ENCODE measurements at places on chromosomes 6 and 20. TPM values are rescaled to one million over a fixed set of nuclear protein-coding genes. Genes with fewer than 3 reads are reported as not detected.

The ESR1 gene
- total RNA-seq, result not detected

The SLC17A1 gene
- not detected for total RNA-seq

The ASIP gene
- total RNA-seq, result not detected

The TRIM10 gene
- total RNA-seq, result not detected

GRCh38 chr6:38012573-38012972 lies 193.0 kb downstream of the ZFAND3 start:
- no peaks in the 10 kb centered on the region for H3K27me3 ChIP-seq
- DNase-seq, result no peak
- H3K36me3 ChIP-seq, result peaks cover 18% of the 10 kb centered on the region
- no peak overlapping the region for H3K4me3 ChIP-seq

- H3K27me3 ChIP-seq, result no peaks in the 10 kb centered on the region
- DNase-seq, result no peak
- peaks cover 5% of the 10 kb centered on the region for H3K4me1 ChIP-seq
- H3K4me3 ChIP-seq, result no peak overlapping the region
- H3K27ac ChIP-seq, result no peak overlapping the region
- H3K36me3 ChIP-seq, result peaks cover 3% of the 10 kb centered on the region
Measured at GRCh38 chr6:122726649-122727048, 52.9 kb upstream of the FABP7 start.

DNA sequence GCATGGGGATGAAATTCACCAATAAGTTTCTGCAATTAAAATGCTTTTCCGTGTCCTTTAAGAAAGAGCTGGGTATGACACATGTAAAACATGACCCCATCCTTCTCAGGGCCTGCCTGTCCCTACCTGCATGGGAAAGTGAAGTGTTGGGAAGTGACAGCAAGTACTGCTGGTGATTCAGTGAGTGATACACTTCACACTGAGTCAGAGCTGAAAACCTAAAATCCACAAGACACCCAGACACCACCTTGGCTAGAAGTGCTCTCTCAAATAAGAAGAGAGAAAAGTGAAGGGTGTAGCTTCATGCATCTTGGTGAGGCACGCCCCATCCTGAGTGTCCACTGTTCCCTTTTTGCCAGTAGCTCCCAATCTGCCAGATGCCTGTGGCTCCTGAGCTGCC lies 3.3 kb downstream of the RAB22A start:
- no peaks in the 10 kb centered on the region for H3K27me3 ChIP-seq
- no peak overlapping the region for H3K4me3 ChIP-seq
- no peak overlapping the region for H3K27ac ChIP-seq
- peaks cover 14% of the 10 kb centered on the region for H3K4me1 ChIP-seq
- DNase-seq, result no peak

- no peaks in the 10 kb centered on the region for H3K27me3 ChIP-seq
- no peaks in the 10 kb centered on the region for H3K36me3 ChIP-seq
- peaks cover 42% of the 10 kb centered on the region for H3K4me1 ChIP-seq
- no peak for DNase-seq
- no peak overlapping the region for H3K4me3 ChIP-seq
- H3K27ac ChIP-seq, result no peak overlapping the region
Measured at GRCh38 chr6:158648682-158649131, 1.1 kb upstream of the SYTL3 start.

DNA sequence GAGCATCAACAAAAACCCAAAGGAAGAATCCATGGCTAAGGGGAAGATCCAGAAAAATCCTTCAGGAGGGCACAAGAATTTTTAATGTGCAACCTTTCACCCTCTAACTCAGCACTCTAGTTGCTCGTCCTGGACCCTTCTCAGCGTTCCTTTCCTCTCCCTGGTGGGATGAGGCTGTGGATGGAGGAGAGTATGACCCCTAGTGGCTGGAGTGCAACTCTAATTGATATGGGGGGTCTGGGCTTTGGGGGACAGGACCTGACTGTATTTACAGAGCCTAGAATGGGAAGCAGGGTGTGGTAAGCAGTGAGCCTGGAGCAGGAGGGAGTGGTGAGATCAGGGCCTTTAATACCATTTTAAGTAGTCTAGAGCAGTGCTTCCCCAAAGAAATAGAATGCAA lies 83.9 kb upstream of the CEP85L start:
- no peaks in the 10 kb centered on the region for H3K36me3 ChIP-seq
- H3K4me3 ChIP-seq, result no peak overlapping the region
- no peak for DNase-seq
- peaks cover 9% of the 10 kb centered on the region for H3K4me1 ChIP-seq
- no peak overlapping the region for H3K27ac ChIP-seq

- peaks cover 7% of the 10 kb centered on the region for H3K4me1 ChIP-seq
- H3K27ac ChIP-seq, result no peak overlapping the region
- no peak overlapping the region for H3K4me3 ChIP-seq
- no peak for DNase-seq
- H3K27me3 ChIP-seq, result peaks cover 18% of the 10 kb centered on the region
- H3K36me3 ChIP-seq, result no peaks in the 10 kb centered on the region
Measured at GRCh38 chr6:38722038-38722437, 6.9 kb downstream of the DNAH8 start.

Measured in mesothelial cell of epicardium (in vitro differentiated cells).